ENCODE measurements at places on chromosomes 16 and 17.

- DNase-seq, result peak; percentile 52
Observed at GRCh38 chr17:64502809-64503208, 3.3 kb downstream of the DDX5 start.

GRCh38 chr16:9843424-9844018, 338.7 kb downstream of the GRIN2A start:
- DNase-seq, result peak; percentile 82

GRCh38 chr16:31664683-31665482, 137.2 kb downstream of the AHSP start:
- DNase-seq, result peak; percentile 34

DNA sequence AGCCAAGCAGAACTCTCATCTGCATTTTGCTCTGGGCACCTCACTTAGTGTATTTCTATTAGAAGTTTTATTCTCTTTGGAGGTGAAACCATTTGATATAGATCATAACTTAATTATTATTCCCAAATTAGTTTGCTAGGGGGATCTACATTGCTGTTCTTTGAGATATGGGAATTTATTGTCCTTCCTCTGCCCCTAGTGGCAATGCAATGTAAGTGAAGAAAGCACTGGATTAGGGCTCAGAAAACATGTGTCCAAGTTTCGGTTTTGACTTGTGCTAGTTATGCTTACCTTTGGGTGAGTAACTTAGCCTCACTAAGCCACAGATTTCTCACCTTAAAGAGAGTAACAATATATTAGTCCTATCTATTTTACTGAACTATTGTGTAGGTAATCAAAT, 2.9 kb downstream of the KRT39 start:
- no peak for DNase-seq

DNA sequence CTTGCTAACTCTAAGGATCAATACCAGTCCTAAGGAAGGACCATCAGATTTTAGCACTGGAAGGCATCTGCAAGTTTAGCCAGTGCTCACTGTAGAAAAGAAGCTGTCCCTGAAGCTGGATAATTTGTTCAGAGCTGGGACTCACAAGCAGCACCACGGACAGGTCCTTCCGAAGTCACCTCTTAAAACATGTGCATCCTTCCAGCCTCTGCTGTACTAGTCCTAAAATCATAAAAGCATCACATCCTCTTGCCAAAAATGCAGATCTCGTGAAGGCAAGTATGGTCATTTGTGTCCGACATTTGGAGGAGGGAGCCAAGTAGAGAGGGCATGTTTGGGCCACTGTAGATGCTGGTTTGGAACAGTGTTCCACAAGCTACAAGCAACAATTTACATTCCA, 506.9 kb downstream of the RBFOX1 start:
- no peak for DNase-seq

- peak; percentile 79 for DNase-seq
Observed at GRCh38 chr17:7436556-7437368, 1.5 kb downstream of the TMEM102 start.

DNA sequence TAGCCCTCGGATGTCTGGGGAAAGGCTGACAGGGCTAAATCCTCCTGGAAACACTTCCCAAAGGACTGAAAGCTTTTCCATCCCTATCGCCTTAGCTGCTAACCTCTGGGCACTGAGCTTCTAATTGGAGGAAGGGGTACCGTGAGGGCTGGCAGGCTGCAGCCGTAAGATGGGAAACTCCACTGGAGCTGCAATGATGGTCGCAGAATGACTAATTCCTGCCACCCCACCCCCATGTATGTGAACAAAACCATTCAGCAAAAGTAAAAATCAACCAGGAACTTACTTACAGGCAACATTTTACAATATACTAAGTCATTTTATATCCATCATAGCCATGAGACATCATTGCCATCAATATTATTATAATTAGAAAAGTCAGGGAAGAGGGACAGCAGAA, 133.3 kb downstream of the ABCC12 start:
- no peak for DNase-seq

DNA sequence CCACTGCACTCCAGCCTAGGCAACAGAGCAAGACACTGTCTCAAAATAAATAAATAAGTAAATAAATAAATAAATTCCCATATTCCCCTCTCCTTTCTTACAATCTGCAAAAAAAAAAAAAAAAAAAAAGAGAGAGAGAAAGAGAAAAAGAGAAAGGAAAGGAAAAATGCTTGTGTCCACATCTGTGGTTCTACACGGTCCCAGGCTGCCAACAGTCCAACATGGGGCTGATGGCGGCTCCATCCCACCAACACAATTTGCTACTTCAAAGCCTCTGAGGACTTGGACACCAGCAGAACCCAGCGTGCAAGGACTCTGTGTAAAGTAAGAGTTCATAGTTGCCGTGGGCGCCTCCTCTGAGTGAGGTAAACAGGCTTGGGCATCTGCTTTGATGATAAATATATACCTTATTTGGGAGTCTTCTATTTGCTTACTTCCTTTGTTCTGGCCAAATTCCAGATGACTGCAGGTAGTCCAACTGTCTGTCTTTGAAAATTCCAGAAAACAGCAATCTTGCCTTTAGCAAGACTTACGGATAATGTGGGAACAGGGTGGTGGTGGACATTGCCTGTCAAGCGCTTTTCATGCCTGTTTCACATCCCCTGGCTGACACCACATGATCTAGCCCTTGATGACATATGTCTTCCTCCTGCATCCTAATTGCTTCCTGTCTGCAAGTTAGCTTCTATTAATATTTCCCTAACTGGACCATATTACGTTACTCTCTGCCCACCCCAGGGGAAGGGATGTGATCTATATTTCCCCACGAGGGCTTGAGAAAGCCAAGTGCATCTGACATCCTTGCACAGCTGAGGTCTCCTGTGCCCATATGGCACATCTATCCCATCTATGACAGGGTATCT, 10.1 kb downstream of the LITAF start:
- DNase-seq, result no peak

GRCh38 chr17:64505340-64506200, 519 bp downstream of the DDX5 start:
- DNase-seq, result peak; percentile 92
